ENCODE measurements at places on chromosomes 2 and 18.

- no peak overlapping the region for H3K4me3 ChIP-seq
- H3K27ac ChIP-seq, result no peak overlapping the region
- no peaks in the 10 kb centered on the region for H3K4me1 ChIP-seq
- H3K36me3 ChIP-seq, result no peaks in the 10 kb centered on the region
Measured at GRCh38 chr2:203997980-203998809, 61.6 kb downstream of the ICOS start.

DNA sequence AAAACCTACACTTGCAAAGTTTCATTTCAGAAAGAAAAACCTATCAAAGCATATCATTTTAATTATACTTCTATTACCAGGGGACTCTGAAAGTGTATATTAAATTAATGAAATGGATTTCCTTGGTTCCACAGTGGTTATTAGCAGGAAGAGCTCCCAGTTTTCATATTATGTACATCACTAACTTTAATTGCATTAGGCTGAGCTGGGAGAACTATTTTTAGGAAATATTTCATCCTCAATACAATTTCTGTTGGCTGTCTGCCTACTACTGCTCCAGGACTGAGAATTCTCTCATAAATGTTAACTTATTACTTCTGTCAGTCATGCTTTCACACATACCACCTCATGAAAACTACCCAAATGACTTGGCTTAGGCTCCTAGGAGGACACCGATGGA lies 301.4 kb downstream of the CMPK2 start:
- no peak overlapping the region for H3K4me3 ChIP-seq
- no peak overlapping the region for H3K27ac ChIP-seq
- H3K4me1 ChIP-seq, result no peaks in the 10 kb centered on the region
- no peak for DNase-seq

DNA sequence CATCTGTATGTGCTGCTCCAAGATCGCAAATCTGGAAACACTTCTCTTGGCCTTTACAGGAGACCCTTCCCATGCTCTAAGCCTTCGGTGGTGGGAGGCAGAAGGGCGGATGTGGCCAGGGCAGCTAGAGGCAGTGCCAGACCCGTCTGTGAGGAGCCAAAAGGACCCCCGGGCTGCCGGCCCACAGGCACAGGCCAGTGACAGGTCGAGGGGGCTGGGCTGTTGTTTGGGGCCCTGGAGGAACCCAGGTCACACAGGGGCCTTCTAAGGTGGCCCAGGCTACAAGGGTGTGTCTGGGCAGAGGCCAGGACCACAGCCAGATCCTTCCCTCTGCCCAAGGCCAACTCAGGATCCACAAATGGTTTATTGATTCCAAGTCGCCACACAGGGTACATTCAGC lies 49.4 kb downstream of the SLC66A2 start:
- DNase-seq, result no peak
- H3K36me3 ChIP-seq, result peaks cover 3% of the 10 kb centered on the region
- no peak overlapping the region for H3K27ac ChIP-seq
- H3K4me3 ChIP-seq, result no peak overlapping the region

DNA sequence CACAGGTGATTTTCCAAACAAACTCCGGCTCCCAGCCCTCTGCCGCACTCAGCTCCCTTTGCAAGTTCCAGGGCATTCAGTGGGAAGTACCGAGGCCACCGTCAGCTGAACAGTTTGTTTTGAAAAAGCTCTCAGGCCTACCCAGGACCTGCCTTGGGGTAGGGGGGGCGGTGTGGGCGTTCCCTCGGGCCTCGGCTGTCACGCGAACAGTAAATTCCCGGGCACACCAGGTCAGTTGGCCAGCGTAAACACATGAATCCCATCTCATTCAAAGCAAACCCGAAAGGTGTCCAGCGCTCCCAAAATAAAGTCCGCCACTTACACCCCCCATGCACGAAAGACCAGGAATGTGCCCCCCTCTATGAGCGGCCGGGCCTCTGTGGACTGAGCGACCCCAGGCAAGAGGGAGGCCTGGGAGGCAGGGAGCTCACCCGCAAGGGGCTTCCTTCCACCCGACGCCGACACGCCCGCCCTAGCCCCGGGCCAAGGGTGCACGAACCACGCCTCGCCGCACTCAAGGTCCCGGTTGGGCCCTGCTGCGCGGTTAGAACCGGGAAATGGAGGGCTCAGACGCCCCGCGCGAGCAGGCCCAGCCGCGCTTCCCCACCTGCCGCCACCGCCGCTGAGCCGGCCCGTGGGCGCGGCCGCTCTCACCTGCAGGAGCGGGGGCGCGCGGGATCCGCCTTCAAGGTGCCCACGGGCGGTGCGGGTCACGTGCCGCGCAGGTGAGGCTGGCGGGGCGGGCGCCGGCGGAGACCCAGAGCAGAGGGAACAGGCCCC lies at the start of gene WDSUB1:
WDSUB1 (minus strand) TSS at position 775 of the 780 bp plus-strand sequence. CDS start 3,634 bp downstream, outside the sequence.
- peak; percentile 79 for DNase-seq
- peak within 1 kb of the TSS; percentile 95 for H3K27ac ChIP-seq
- no peaks in the 10 kb centered on the region for H3K27me3 ChIP-seq
- H3K36me3 ChIP-seq, result peaks cover 6% of the 10 kb centered on the region
- peak within 1 kb of the TSS; percentile 59 for H3K4me3 ChIP-seq

DNA sequence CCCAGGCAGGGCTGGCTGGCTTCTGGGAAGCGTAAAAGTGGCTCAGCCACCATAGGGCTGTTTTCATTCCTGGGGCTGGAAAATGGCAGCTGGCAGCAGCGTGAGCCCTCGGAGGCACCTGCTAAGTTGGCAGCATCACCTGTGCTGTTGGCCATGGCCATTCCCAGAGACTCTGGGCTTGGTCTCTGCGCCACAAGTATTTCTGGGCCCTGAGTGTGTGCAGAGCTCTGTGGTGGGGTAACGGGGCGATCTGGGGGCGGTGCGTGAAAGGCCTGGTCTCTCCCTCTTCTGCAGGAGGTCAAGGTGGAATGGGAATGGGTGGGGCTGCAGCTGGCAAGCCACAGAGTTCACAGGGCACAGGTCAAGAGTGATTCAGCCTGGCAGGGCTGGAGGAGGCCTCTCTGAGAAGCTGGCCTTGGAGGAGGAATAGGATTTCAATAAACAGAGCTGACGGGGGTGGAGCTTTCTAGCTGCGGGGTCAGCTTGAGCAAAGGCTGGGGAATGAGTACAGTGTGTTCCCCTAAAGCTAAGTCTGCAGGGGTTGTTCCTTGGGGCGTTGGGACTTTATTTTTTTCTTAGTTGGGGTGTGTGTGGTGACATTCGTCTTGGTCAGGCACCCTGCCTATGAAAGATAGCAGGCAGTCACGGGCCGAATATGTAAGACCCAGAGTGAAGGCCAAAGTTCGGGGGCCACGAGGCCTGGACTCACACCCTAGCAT lies 10.3 kb upstream of the NTSR2 start:
- no peak overlapping the region for H3K27ac ChIP-seq
- no peak overlapping the region for H3K4me3 ChIP-seq
- peak; percentile 44 for DNase-seq
- no peaks in the 10 kb centered on the region for H3K27me3 ChIP-seq
- H3K36me3 ChIP-seq, result no peaks in the 10 kb centered on the region
- no peaks in the 10 kb centered on the region for H3K4me1 ChIP-seq
